Foreskin keratinocyte (primary cell): ENCODE measurements at places on chromosomes 7 and 10. TPM values are rescaled to one million over a fixed set of nuclear protein-coding genes. Genes with fewer than 3 reads are reported as not detected.

SPDYE16 gene
- total RNA-seq: not detected in 2 replicates

LDB3 gene
- total RNA-seq: not detected in 2 replicates

ABCB1 gene
- total RNA-seq: not detected in 2 replicates

LRRC18 gene
- total RNA-seq: not detected in 2 replicates

FZD8 gene
- 7.0 and 8.6 TPM in 2 replicates for total RNA-seq

ITPRID1 gene
- total RNA-seq: not detected in 2 replicates

MCM10 gene
- 28.2 and 35.1 TPM in 2 replicates for total RNA-seq

CCDC172 gene
- not detected in 2 replicates for total RNA-seq

CYP3A4 gene
- total RNA-seq: not detected in 2 replicates
